A549 treated with RU486 at 1 μM for 4 hours (cell line): ENCODE measurements at places on chromosomes 7 and 10. TPM values are rescaled to one million over a fixed set of nuclear protein-coding genes. Genes with fewer than 3 reads are reported as not detected.

Gene TMEM225B
- 0.59 to 0.94 TPM (median 0.87 TPM) in 5 replicates for total RNA-seq

Gene ZNF485
- 1.3 to 1.9 TPM (median 1.7 TPM) in 5 replicates for total RNA-seq

Gene COL17A1
- 2.0 to 2.8 TPM (median 2.3 TPM) in 5 replicates for total RNA-seq

Gene AGR2
- 94.2 to 178 TPM (median 155 TPM) in 5 replicates for total RNA-seq

Gene PARD3
- 72.2 to 95.5 TPM (median 72.9 TPM) in 5 replicates for total RNA-seq

Gene KIAA1217
- 2.3 to 2.8 TPM (median 2.6 TPM) in 5 replicates for total RNA-seq

Gene SHH
- total RNA-seq = 1.4 to 3.5 TPM (median 2.4 TPM) in 5 replicates

Gene NET1
- 62.3 to 83.7 TPM (median 76.0 TPM) in 5 replicates for total RNA-seq

Gene NPC1L1
- total RNA-seq = 0.05 to 0.14 TPM (median 0.06 TPM) in 5 replicates

Gene CUZD1
- total RNA-seq = 1.3 to 1.8 TPM (median 1.6 TPM) in 5 replicates

Gene PNLIP
- total RNA-seq = not detected in 5 replicates

Gene SPDYE1
- not detected in 5 replicates for total RNA-seq

Gene FFAR4
- 0.14 to 0.44 TPM (median 0.25 TPM) in 5 replicates for total RNA-seq

Gene TUBAL3
- total RNA-seq = 0.13 to 0.48 TPM (median 0.29 TPM) in 5 replicates

Gene PPP1R17
- not detected in 5 replicates for total RNA-seq

Gene LARP4B
- total RNA-seq = 27.5 to 37.4 TPM (median 35.4 TPM) in 5 replicates

Gene SH2B2
- 1.7 to 3.7 TPM (median 3.3 TPM) in 5 replicates for total RNA-seq

Gene AHR
- total RNA-seq = 7.8 to 14.9 TPM (median 13.4 TPM) in 5 replicates
